Stomach (tissue), 19 donors: ENCODE measurements at places on chromosomes 13 and 19. TPM values are rescaled to one million over a fixed set of nuclear protein-coding genes. Genes with fewer than 3 reads are reported as not detected.

Gene DIRAS1
- total RNA-seq: not detected

DNA sequence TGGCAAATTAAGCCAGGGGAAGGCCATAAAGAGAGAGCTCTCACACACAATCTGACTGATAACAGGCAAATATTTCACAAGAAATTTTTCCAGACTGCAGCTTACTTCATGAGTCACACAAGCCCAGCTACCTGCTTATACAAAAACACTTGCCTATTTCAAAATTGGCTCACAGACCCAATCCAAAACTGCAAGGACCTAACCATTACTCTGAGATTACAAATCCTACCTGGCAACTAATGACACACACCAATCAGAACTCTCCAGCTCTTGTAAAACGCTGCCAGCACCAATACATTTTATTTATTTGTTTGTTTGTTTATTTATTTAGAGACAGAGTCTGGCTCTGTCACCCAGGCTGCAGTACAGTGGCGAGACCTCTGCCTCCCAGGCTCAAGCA is 18.1 kb upstream of the ZFP82 start:
- H3K27me3 ChIP-seq: no peaks in the 10 kb centered on the region
- no peak for DNase-seq
- H3K4me3 ChIP-seq: no peak overlapping the region
- H3K27ac ChIP-seq: no peak overlapping the region

- H3K4me3 ChIP-seq: no peak overlapping the region
- DNase-seq: no peak
- no peak overlapping the region for H3K27ac ChIP-seq
Observed at GRCh38 chr13:96229356-96229755, 139.4 kb downstream of the HS6ST3 start.

GRCh38 chr13:95083758-95084157 is 217.5 kb downstream of the ABCC4 start:
- H3K4me1 ChIP-seq: no peaks in the 10 kb centered on the region
- no peak overlapping the region for H3K27ac ChIP-seq
- peaks cover 8% of the 10 kb centered on the region for H3K36me3 ChIP-seq
- H3K4me3 ChIP-seq: no peak overlapping the region
- no peak for DNase-seq
